ENCODE measurements at places on chromosomes 3 and 15.

DNA sequence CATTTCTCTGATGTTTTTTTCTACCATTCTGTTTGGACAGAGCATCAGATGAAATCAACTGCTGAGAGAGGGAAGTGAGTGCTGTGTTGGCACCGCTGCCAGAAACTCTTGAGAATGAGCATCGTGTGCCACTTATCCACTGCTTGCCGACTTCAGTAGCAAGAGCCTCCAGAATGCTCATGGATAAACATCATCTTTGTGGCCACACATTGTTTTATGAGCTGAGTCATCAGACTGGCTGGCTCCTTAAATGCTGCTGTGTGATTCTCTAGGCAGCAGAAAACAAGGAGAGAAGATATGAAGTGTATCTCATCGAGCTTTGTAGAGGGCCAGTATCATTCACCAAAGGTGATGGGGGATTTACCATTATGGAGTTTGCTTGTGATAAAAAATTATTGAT, 3.4 kb upstream of the DOCK3 start:
- DNase-seq, result no peak

DNA sequence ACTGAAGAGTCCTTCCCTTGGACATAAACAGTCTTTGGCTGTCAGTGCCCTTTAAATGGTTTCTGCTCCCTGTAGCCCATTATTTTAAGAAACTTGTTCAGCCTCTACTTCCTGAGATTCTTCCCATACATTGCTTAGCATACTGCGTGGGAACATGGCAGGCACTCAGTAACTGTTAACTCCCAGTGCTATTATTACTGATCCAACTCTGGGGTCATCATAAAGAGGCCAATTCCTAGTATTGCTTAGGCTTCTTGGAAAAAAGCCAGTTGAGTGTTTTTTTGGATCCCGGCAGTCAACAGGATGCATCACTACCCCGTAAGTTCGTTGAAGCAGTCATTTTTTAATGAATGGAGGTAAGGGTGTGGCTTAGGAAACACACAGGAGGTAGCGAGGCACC, 206.2 kb upstream of the ADAMTS9 start:
- no peak for DNase-seq

DNA sequence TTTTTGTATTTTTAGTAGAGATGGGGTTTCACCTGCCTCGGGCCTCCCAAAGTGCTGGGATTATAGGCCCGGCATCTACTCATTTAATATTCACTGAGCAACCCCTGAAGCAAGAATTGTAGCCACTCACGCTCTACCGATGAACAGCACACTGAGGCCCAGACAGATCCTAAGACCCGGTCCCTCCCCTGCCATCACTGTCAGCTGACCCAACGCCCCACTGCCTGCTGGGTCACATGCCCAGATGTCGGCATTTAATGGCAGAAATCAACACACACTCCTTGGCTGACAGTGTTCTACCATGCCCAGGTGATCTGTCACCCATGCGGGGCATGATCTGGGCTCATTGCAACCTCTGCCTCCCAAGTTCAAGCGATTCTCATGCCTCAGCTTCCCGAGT, 3.2 kb upstream of the TMEM89 start:
- no peak for DNase-seq

- peak; percentile 17 for DNase-seq
These were observed 533.0 kb upstream of the SEMA6D start for GRCh38 chr15:47184003-47184907.

DNA sequence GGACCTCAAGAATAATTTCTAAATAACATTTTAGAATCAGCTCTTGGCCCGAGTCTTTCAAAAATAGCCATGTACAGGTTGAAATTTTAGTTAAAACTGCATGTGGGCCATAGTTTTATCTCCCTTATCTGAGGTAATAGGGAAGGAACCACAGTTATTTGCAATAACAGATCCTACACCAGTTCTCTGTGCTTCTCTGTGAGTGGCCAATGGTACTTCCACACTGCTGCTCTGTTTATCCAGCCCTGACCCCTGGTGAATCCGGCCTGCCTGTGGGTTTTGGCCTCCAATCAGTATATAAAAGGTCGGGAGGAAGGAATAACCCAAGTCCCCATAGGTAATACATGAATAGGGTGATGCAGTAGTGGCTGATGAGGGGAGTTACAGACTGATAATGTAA, 48.0 kb upstream of the TNIK start:
- DNase-seq, result no peak

- DNase-seq, result no peak
These were observed 67.9 kb upstream of the TNFSF10 start for GRCh38 chr3:172591125-172591605.

- no peak for DNase-seq
These were observed 15.9 kb downstream of the TGM5 start for GRCh38 chr15:43250785-43251184.

- DNase-seq, result no peak
These were observed 304.3 kb downstream of the MAGI1 start for GRCh38 chr3:65734382-65734781.

- no peak for DNase-seq
These were observed 63.2 kb downstream of the PDZRN3 start for GRCh38 chr3:73561494-73561893.

DNA sequence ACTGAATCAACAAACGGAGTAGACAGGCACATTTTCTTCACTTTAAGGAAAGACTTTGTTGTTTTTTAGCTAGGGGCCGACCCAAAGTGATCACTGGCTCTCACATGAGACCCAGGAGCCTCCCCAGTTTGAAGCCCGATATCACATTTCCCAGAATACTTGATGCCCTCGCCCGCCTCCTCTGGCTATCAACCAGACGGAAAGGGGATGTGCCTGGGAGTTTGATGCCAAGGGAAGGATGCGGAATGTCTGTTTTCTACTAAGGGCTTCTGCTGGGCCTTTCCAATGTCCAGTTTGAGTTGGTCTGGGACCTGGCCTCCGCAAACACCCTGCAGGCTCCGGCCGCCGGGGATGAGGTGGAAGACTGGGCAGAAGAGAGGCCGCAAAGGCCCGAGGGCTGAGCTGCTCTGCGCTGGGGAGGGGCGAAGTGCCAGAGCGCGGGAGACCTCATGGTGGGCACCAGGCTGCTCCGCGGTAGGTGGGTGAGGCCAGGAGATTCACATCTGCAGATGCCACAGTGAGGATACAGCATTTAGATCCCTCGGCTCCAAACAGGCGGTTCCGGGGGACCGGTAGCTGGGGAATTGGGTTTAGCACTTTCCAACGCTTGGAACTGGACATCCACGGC, 491 bp upstream of the ZNF774 start:
- DNase-seq, result no peak

DNA sequence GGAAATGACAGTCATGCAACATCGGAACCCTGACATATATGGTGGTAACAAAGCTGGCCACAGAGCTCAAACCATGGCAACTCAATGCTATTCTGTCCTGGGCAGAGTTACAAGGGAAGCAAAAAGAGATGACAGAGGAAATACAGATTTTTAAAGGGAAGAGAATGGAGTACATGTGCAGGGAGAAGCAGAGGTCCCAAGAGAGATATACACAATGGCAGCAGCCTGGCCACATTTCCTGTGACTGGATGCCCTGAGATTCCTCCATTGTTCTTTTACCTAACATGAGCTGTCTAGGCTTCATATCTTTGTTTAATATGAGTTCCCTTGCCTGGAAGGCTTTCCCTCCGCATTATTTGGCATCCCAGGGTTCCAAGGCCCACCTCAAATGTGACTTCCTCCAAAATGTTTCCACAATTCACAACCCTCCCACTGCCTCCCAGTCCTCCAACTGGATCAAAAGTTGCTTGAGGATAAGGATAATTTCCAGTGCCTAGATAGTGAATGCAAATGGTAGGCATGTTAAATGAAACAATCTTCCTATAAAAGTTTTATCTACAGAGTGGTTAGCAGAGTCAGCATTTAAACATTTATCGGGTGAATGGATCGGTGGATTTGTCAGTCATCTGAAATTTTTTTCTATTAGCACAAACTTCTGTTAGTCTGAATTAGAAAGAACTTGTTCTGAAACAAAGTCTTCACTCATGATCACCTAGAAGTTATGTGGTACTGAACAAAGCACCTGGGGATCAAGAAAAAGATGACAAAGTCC, 86.2 kb downstream of the DHX30 start:
- no peak for DNase-seq

DNA sequence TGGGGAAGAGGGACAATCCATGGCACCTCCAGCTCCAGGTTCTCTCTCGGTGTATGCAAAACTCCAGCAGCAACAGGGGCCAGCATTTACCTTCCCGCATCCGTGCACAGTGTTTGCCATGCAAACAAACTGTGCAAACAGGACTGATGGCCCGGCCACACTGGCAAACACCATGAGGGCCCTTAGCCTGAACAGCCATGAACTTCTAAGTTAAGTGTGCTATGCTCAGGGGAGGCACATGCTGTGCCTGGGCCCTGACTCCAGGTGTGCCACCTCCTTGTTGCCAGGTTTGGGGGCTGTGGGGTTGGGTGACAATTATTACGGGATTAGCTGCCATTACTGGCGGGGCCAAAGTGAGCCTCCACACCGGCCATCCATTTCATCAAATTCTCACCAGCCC, 57.5 kb downstream of the CACNA2D2 start:
- no peak for DNase-seq

DNA sequence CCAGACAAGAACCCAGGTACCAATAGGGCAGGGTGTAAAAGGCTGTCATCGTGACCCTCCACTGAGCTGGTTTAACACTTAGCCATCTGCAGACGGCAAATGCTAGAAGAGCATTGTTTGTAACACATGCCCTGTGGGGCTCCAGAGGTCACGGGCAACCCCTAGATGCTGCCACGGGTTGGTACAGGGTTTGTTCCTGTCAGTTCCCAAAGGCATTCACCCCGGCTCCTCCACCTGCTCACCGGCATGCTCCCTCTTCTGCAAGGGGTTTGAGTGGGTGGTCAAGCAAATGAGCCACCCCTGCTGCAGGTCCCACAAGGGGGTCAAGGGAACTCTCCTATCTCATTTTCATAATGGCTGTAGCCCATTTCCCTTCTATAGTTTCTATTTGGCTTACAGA, 229.3 kb downstream of the ZPLD1 start:
- DNase-seq, result no peak

DNA sequence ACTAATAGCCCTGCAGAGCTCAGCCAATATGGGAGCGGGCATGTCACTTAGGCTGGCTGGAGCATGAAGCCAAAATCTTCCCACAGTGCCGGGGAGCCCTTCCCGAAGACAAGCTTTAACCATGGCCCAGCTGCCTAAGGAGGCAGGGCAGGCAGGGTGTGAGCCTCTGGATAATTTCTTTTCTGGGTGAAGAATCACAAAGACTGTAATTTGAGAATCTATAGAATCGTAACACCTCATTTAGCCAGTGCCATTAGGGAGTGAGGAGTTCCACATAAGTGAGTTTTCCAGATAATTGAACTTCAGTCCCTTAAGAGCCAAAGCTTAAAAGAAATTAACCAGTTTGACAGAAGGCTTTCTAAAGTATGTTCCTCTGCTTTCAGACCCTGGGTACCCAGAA, 40.2 kb upstream of the TLE3 start:
- no peak for DNase-seq

GRCh38 chr3:52147804-52148203, 6.4 kb downstream of the POC1A start:
- DNase-seq, result no peak

GRCh38 chr3:7847021-7847420, 654.6 kb upstream of the LMCD1 start:
- DNase-seq, result no peak

DNA sequence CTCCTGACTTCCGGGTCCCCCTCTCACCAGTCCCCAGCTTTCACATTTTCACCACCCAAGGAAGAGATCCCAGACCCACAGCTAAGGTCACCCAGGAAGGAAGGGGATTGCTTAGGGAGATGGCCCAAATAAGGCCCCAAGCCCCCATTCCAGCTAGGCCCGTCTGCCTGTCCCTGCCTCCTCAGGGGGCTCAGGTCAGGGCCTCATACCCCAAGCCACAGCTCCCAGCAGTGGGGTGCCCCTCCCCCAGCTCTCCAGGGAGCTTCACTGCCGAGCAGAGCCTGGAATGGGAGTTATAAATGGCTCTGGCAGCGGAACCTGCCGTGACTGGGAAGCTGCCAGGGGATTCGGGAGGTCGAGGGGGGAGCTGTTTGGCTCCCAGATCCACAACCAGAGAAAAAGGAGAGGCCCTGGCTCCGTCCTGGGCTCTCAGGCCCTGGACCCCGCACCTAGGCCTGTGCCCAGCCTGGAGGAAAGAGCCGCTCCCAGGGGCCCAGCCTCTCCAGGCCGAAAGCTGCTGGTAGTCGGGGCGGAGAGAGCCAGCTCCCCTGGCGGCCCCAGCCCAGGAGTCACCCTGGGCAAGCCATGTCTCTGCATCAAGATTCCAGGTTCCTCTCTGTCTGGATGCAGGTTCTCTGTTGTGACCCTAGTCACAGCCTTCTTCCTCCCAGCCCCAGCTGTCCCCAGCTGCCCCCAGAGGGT, 550 bp downstream of the CCDC9B start:
- DNase-seq, result no peak
